ENCODE measurements at places on chromosomes 1 and 21.

GRCh38 chr1:228938537-228938901, 203.2 kb downstream of the RHOU start:
- peak; percentile 53 for DNase-seq

DNA sequence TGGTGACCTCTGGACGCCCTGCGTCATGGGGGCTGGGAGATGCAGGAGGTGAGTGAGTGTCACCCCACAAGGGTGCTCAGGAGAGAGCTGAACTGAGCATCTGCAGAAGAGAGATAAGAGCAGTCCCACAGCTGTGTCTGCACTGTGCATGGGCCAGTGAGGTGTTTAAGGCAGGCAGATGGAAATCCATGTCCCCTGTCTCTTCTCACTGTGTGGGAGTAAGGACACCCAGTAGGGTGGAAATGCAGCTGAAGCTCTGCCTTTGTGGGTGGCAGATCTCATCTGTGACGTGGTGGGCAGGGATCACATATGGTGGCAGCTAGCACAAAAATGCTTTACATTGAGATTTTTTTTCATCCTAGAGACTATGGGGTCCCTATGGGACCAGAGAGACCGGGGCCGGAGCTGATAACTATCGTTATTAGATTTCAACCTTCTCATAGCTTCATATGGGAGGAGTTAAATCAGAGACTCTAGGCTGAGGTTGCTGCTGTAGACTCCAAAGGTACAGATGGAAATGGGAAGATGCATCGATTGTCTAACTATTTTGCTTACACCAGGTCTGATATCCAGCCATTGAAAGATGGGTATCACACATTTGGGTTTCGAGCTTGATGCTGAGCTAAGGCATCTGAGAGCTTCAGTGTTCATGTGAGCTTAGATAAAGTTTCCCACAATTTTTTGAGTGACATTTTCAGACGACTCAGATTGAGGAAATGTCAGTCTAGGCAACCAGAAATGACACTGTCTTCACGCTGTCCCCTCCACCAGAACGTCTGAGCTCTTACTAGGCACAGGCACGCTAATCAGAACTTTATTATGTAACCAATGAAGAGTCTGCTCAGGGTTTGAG, 65.3 kb upstream of the PSEN2 start:
- no peak for DNase-seq

DNA sequence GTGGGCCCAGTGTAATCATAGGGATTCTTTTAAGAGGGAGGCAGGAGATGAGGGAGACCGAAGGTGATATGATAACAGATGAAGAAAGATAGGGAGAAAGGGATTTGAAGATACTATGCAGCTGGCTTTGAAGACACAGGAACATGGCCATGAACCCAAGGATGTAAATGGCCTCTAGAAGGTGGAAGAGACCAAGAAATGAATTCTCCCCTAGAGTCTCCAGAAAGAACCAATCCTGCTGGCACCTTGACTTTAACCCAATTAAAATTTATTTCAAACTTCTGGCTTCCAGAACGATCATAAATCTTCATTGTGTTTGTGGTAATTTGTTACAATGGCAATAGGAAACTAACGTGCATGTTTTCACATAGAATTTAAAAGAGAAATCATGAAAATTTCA, 95.0 kb upstream of the GORAB start:
- no peak for DNase-seq

GRCh38 chr21:41707231-41707959, 59.5 kb downstream of the RIPK4 start:
- DNase-seq = no peak

- DNase-seq = no peak
Measured at GRCh38 chr1:59101518-59101917, 195.4 kb upstream of the FGGY start.

- DNase-seq = no peak
Measured at GRCh38 chr1:14668538-14668937, 70.1 kb downstream of the KAZN start.

DNA sequence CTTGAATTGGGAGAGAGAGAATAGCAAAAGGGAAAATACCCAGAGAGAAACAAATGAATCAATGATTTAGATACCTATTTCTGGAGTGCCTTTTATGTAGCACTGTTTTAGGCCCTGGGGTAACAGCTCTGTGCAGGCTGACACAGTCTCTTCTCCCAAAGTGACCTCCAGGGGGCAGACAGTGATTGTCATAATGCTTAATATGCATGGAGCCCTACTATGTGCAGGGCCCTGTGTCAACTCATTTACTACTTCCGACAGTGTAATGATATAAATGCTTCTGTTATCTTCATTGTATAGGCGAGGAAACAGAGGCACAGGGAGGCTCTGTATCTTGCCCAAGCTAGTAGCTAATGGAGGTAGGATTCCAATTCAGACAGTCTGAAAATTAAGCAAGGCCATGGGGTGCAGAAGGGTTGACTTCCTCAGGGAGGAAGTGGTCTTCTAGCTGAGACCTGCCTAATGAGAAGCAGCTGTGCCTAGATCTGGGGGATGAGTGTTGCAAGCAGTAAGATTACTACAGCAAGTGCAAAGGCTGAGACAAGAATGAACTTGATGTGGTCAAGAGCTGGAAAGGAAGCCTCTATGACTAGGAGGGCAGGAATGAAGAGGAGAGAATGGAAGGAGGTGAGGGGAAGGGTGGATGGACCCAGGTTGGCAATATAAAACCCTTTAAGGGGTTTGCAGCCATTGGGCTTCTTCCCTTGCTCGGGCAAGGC, 16.2 kb upstream of the SERINC2 start:
- DNase-seq = no peak

GRCh38 chr1:145545055-145545454, 62.7 kb upstream of the GPR89A start:
- DNase-seq = no peak

DNA sequence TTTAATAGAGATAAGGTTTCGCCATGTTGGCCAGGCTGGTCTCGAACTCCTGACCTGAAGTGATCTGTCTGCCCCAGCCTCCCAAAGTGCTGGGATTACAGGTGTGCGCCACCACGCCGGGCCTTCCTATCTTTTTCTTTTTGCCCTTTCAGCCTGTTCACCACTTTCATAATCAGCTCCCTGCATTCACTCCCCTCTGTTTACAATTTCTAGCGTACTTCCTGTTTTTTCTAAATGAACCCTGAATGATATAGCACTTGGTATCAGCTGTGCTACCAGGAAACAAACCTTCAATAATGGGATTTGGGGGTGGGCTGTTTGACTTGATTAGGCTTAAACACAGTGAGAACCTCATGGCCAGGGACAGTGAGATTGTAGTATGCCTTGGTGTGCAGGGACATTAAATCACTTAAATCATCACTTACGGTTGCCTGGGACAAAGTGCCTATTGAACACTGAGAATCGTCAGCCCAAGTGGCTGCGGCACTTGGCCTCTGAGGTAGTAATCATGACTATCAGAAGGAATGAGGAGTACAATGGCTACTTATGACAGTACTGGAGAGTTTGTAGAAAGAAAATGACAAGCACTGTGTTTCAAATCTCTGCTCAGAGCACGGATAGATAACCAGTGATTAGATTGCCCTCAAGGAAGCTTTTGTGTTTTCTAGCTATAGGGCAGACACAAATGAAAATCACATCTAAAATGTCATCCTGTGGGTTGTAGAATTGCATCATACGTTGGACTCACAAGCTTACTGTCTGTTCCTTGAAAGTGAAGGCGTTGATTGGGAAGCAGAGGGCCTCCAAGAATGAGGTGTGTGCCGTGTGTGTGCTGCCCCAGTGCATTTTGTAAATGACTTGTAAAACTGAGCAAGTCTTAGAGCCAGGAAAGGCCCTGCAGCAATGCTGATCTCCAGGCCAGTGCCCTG, 661.8 kb downstream of the MATN1 start:
- DNase-seq = no peak

DNA sequence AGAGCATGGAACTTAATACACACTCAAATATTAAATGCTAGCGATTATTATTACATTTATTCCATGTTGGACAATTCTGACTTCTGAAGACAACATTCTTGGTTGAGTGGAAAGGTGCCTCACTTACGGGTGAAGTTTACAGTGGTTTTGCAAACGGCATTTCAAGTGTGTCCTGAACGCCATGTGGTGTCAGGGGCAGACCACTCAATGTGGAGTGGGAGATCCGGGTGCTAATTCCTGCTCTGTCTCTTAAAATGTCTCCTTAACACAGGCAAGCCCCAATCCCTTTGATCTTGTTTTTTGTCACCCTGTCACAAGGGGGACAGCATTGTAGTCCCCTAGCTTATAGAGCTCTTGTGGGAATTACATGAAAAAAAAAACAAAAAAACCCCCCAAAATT, 5.6 kb upstream of the TDRD10 start:
- DNase-seq = no peak

GRCh38 chr1:239861985-239862384, 229.7 kb upstream of the FMN2 start:
- no peak for DNase-seq
